CD4-positive, alpha-beta T cell treated with Interleukin-2 at 100 ng/mL for 4 hours (primary cell): ENCODE measurements at places on chromosomes 13 and 19.

GRCh38 chr19:1287354-1288225 is 1.9 kb downstream of the EFNA2 start:
- no peak for DNase-seq

- DNase-seq = no peak
Measured at GRCh38 chr19:13742756-13743155, 21.6 kb upstream of the MRI1 start.

GRCh38 chr13:32381539-32381938 is 46.4 kb downstream of the N4BP2L1 start:
- peak; percentile 40 for DNase-seq

- DNase-seq = peak; percentile 14
Measured at GRCh38 chr19:49799798-49800376, 13.2 kb downstream of the FUZ start.

GRCh38 chr19:15811476-15811875 is 4.0 kb downstream of the OR10H1 start:
- no peak for DNase-seq

- no peak for DNase-seq
Measured at GRCh38 chr13:108960006-108960405, 330.6 kb downstream of the MYO16 start.

DNA sequence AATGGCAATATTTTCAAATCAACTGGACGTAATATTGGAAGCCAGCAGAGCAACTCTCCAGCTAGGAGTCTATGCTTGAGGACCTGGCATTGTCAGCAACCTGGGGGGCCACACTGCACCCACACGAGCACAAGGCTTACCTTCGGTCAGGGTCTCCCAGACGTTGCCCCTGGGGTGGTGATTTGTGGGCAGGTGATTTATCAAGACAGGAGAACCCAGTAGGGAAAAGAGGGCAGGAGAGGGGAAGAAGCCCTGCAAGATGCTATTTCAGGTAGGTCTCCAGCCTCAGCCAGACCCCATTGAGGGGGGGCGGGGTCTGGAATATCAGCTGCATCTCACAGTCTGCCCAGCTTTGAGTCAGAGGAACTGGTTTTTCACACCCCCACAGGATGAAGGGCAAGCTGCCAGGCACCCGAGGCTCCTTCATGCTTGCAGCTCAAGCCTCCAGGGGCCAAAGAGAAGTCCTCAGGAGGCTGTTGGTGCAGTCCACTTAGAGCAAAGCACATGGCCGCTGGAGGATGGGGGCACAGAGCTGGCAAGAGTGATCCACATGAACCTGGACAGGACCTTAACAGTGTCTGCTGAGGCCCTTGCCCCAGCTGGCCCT is 80.9 kb upstream of the UQCRFS1 start:
- no peak for DNase-seq

DNA sequence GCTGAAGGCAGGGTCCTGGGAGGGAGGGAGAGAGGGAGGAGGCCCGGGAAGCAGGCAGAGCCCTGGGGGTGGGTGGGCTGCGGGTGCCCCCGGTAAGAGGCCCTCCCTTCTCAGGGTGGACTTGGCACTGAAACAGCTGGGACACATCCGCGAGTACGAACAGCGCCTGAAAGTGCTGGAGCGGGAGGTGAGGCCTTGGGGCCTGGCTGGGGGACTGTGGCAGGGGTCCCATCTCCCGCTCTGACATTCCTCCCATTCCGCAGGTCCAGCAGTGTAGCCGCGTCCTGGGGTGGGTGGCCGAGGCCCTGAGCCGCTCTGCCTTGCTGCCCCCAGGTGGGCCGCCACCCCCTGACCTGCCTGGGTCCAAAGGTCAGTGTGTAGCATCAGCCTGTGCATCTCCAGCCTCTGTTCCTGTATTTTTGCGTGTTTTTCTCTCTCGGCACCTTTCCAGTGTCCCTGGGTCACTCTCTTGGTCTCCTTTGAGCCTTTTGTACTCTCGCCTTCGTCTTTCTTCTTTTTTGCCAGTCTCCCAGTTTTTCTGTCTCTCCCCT is 53.4 kb downstream of the TRPM4 start:
- DNase-seq = no peak

DNA sequence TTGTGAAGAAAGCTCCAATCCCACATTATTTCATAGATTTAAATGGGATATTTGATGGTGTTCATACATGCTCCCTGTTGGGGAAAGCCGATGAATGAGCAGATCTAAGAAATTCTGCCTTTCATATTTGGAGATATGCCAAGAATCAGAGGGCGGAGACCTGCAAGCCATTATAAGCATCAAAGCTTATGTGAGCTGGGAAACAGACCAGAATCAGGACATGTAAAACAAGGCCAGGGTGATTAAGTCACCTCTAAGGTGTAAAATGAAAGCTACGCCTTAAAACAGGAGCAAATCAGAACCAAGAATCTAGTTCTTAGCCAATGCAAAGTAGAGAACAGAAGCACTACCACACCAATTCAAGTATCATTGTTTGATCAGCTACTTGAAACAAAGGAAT is 392.4 kb downstream of the DCT start:
- DNase-seq = no peak

GRCh38 chr19:2983351-2984214 is 6.2 kb downstream of the TLE6 start:
- no peak for DNase-seq

- DNase-seq = no peak
Measured at GRCh38 chr13:97310809-97311436, 88.8 kb downstream of the MBNL2 start.

- DNase-seq = no peak
Measured at GRCh38 chr19:5680084-5680436, 256 bp downstream of the MICOS13 start.

DNA sequence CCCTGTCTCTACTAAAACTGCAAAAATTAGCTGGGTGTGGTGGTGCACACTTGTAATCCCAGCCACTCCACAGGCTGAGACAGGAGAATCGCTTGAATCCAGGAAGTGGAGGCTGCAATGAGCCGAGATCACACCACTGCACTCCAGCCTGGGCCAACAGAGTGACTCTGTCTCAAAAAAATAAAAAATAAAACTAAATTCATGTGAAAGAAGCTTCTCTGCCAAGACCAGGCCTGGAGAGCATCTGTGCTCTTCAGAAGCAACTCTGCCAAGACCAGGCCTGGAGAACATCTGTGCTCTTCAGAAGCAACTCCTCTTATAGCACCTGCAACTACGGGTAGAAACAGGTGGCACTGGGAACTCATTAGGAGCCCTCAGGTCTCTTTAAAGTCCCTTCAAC is 37.7 kb downstream of the CRYL1 start:
- no peak for DNase-seq
